Endothelial cell of umbilical vein (primary cell): ENCODE measurements at places on chromosomes 12 and 14.

DNA sequence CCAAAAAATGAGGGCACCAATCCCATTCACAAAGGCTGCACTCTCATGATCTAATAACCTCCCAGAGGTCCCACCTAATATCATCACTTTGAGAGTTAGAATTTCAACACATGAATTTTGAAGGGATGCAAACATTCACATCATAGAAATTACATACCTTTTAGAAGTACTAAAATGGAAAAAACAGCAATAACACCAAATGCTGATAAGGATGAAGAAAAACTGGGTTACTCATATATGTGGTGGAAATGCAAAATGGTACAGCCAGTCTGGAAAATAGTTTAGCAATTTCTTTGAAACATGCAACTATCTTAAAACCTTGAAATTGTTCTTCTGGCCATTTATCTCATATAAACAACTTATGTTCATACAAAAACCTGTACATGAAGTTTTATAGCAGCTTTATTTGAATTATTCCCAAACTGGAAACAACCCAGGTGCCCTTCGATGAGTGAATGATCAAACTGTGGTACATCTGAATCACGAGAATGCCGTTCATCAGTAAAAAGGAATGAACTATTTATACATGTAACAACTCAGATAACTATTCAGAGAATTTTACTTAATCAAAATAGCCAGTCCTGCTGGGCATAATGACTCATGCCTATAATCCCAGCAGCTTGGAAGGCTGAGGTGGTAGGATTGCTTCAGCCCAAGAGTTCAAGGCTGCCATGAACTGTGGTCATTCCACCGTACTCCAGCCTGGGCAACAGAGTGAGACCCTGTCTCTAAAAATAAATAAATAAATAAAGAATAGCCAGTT is 109.4 kb upstream of the SSTR1 start:
- DNase-seq: no peak

DNA sequence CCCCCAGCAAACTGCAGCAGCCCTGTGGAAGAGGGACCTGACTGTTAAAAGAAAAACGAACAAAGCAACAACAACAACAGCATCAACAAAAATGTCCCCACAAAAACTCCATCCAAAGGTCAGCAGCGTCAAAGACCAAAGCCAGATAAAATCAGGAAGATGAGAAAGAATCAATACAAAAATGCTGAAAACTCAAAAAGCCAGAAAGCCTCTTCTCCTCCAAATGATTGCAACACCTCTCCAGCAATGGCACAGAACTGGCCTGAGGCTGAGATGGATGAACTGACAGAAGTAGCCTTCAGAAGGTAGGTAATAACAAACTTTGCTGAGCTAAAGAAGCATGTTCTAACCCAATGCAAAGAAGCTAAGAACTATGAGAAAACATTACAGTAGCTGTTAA is 45.4 kb upstream of the PPP4R3A start:
- no peak for DNase-seq

- DNase-seq: no peak
These were observed 595 bp upstream of the KRT85 start for GRCh38 chr12:52367876-52368275.

DNA sequence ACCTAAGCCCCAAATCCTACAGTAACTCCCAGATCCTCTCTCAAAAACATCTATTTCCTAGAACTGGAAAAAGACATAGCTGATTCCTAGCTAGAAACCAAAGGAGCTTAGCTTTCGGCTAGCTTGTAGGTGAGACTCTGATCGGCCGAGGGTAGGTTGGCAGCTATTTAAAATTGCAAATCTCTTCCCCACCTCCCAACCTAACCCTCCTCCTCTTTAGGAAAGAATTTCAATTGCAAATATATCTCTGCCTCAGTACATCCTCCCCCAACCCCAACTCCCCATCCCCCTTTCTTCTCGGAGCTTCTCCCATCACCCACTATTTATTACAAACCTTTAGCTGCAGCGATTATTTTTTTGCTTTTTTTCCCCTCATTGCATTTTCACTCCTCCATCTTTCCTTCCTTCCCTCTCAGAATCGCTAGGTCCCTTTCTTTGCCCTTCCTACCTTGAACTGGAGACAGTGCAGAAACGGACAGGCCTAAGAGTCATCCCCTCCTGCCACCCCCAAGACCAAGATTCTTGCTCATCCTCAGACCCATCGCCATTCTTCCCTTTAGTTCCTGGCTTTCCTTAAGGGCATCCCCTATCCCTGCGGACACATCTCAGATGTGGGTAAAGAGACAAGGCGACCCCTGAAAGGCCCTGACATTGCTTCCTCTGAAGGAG is 13.4 kb downstream of the ZFHX2 start:
- no peak for DNase-seq

GRCh38 chr12:59858508-59859170 is 262.8 kb downstream of the SLC16A7 start:
- peak; percentile 57 for DNase-seq

- DNase-seq: no peak
These were observed 19.5 kb upstream of the MEG3 start for GRCh38 chr14:100806386-100806785.

- DNase-seq: no peak
These were observed 46.5 kb downstream of the NT5DC3 start for GRCh38 chr12:103794309-103795213.

DNA sequence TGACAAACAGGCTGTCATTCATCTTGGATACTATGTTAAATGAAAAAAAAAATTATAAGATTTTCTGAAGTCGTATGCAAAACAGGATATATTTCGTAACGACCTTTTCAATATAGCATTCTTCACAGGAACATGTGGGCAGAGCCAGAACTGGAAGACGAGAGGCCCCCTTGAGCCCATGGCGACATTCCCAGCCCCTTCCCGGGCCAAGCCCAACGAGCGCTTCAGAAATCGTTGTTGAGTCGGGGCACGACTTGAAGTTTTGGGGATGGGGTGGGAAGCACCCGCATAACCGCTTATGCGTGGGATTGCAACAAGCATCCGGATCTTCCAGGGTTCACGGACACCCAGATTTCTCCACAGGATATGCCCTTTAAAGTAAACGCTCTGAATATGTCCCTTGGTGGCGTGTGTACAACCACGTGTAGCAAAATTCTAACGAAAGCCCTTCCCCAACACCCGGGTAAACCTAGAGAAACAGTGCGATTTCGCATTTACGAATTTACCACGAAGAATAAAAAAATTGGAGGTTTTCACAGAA is 736 bp downstream of the C14orf39 start:
- no peak for DNase-seq

GRCh38 chr14:24418492-24418873 is 11.0 kb downstream of the CBLN3 start:
- DNase-seq: peak; percentile 78

- DNase-seq: no peak
These were observed 270.6 kb downstream of the NAV3 start for GRCh38 chr12:78101113-78101876.

GRCh38 chr12:107731366-107731765 is 29.6 kb downstream of the PRDM4 start:
- peak; percentile 18 for DNase-seq

- DNase-seq: peak; percentile 71
These were observed 145.7 kb downstream of the SAMD4A start for GRCh38 chr14:54712465-54713200.

DNA sequence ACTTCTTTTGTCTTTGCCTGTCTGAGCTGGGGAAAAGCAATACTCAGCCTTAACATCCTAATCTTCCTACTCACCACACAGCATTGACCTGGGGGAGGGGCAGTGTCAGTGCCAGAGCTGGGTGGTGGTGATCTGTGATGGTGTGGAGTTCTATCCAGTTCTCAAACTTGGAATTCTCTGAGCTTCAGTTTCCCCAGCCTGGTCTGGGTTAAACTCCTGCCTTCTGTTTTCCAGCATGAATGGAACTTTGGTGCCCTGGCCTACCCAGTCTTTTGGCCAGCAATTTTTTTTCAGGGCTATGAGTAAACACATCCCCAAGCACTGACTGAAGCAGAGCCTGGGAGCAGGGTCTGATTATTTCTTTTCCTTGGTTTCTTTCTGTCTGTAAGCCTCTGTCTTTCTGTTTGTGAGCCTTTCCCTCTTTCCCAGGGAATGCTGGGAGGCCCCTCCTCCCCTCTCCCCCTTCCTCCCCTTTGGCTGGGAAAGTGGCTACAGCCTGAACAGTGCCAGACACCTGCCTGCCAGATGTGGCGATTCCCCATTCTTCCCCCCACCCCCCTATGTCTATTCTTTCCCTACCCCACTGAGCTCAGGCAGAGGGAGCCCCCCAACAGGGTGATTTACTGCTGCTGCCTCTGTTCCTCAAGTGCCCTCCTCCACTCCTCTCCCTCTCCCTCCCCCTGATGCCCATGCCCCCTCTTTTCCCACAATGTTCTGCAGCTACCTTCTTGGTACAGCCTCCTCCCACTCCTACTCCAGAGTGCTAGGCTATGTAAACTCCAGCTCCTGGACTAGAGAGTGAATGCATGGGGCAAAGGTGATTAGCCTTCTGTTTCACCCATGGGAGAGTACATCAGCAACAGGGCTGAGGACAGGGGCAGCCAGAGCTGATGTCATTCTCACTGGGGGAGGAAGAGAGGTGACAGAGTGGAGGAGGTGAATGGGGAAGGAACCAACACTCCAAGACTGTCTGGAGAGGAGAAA is 11.1 kb downstream of the GPR84 start:
- no peak for DNase-seq

GRCh38 chr14:38951451-38951850 is 151.6 kb downstream of the SEC23A start:
- DNase-seq: peak; percentile 65

GRCh38 chr14:45028107-45028626 is 55.7 kb upstream of the PRPF39 start:
- no peak for DNase-seq

DNA sequence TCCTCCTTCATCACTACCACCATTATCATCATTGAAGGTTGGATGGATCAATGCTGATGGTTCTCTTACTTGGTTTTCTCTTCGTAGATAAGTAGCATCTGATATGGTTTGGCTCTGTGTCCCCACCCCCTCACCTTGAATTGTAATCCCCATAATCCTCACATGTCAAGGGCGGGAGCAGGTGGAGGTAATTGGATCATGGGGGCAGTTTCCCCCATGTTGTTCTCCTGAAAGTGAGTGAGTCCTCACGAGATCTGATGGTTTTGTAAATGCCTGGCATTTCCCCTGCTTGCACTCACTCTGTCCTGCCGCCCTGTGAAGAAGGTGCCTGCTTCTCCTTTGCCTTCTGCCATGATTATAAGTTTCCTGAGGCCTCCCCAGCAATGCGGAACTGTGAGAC is 172.4 kb upstream of the PWP1 start:
- no peak for DNase-seq

DNA sequence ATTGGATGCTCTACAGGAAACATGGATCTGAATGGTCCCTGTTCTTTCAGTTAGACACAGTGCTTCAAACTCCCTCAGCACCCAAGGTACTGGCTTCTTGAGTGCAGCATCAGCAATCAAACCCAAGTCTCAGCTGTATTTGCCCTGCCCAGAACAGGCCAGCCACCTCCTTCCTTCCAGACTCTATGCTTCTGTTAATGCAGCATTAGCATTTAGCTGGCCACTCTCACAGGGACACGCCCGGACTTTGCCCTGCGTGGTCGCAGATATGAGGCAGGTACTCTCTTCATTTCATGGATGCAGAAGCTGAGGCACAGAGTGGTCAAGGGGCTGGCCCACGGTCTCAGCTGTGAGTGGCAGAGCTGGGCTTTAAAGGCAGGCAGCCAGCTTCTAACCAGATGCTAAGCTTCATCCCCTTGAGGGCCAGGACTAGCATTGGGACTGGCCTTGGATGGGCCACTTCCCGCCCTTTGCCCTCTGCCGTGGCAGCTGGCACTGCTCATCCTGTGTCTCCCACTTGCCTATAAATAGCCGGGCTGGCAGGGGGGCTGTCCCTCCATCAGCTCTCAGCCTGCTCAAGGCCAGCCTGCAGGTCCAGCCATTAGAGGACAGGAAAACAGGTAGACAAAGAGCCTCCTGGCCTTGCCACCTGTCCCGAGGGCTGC is 1.5 kb upstream of the SLC25A47 start:
- DNase-seq: no peak

DNA sequence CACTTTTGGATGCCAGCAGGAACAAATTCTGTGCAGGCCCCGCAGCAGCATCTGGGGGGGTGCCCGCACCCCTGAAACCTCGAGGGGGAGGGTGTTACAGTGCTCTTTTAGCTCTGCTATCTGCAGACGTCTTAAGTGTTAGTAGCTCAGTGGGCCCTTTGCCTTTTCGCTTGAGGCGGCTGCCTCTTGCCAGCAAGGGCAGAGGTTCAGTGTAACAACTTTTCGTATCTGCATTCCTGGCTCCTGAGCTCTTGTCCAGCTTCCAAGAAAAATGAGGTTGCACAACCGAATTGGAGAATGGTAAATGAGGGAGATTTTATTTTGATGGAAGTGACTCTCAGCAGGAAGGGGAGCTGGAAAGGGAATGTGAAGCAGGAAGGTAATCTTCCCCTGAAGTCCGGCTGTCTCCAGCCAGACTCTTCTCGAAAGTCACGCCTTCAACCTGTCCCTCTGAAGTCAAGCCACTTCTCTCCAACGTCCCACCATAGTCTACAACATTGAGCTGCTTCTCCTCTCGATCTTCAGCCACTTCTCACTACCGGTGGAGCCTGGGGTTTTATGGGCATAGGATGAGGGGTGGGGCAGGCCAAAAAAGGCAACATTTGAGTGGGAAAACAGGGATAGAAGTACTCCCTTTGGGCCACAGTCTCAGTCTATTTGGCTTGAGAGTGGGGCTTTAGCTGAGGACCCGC is 17.8 kb downstream of the TAS2R50 start:
- DNase-seq: peak; percentile 81

DNA sequence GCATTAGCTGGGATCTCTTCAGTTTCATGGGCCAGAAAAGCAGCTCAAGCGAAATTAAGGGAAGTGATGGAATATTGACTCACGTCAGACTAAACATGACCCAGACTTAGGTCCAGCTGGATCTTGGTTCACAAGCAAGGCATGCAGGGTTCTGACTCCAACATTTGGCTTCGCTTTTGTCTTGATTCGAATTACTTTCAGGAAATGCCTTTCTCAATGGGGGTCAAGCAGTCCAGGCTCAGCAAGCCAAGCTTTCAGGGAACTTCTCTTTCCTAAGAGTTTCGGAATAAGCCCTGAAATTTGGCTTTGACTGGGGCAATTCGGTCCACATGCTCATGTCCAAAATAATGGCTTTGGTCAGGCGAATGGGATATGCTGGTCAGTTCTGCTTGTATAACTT is 678.7 kb upstream of the TMEM132C start:
- DNase-seq: no peak

- DNase-seq: no peak
These were observed 120.3 kb upstream of the VASH1 start for GRCh38 chr14:76640923-76641395.

DNA sequence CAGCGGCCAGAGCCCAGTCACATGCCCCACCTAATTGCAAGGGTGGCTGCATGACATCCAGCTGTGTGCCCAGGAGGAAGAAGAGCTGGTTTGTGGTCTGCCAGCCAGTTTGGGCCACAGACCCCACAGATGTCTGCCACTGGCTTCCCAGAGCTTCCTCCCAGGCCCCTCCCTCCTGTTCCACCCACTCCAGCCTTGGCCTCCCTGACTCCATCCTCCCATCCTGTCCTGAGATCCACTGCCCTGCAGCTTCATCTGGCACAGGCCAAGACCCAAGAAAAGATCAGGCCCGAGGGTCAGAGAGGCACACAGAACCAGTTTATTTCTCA is 5.9 kb downstream of the NGB start:
- DNase-seq: no peak
